T-helper 2 cell treated with Interferon-gamma antibody and Interleukin-4, amounts not matched to agents 5 μg/mL and 100 μg/mL, for 36 hours (primary cell): ENCODE measurements at places on chromosomes 13 and 19.

DNA sequence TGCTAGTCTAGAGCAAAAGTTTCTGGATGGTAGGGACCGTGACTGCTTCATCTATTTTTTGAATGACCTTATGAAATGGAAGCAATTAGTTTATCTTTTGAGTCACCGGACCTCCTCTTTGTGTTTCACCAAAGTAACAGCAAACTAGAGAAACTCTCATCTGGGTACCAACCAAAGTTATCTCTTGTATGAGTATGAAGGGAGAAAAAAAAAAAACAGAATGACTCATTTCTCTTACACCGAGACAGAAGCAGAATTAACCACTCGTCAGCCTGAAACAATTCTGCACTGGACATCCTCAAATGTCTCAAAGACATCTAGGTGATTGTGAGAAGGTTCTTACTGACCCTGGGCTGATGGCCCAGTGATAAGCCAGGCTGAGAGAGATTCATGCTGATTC, 18.3 kb downstream of the ZNF100 start:
- no peak for DNase-seq

DNA sequence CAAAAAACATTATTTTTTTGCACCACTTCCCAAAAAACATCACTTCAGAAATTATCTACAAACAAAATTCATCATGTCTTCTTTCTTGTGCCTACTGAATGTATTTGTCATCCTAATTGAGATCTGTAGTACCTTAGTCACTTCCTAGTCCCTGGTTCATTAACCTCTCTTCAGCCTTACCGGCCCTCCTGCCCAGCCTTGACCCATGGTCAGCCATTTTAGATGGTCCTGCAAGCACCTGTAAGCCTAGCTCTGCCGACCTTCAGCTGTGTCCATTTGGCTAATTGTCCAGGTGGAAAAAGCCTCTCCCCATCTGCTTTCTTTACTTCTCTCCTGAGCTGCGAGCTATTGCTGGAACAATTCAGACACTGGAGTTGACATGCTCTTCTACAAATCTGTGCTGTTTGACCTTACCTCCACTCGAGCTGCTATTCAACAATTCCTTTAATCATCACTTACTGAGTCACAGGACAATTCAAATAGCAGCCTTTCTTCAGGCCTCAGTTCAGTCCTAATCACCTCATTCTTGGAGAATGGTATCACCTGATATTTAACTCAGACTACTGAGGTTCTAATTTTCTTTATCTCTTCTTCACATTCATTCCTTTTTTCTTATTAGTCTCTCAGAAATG, 882.5 kb downstream of the PCDH9 start:
- DNase-seq = no peak

DNA sequence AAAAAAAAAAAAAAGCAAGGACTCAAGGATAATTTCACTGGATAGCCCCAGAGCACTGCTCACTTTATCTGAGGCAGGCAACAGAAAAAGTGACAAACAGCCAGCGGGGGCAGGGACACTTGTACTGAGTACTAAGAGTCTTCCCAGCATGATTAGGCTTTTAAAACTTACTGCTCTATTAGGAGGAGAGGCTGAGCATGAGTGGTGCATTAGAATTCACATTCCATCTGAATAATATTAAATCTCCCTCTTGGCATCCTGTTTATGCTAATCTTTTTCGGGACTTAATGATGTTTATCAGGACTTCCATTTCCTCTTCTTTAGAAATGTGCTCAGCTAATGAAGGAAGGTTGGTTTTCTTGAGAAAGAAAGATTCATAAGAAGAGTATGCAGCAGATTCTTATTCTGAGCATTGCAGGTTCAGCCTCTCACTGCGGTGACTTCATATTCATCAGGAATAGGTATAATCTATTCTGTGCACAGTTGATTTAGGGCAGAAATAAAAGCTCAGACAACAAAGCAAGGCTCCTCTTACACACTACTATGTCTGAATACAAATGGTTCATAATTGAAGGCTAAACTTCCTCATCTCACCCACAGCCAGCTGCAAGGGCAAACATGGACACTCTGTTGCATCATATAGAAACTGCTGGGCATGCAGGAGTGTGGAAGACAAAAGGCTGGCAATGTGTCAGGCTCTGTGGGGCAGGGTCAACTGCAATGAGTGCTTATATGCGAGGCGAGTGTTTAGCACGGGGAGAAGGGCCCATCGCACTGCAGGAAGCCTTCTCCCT, 107.0 kb downstream of the KL start:
- DNase-seq = no peak

GRCh38 chr13:98792321-98792720, 39.8 kb upstream of the SLC15A1 start:
- no peak for DNase-seq

GRCh38 chr19:34220472-34221063, 33.8 kb upstream of the GARRE1 start:
- peak; percentile 44 for DNase-seq

DNA sequence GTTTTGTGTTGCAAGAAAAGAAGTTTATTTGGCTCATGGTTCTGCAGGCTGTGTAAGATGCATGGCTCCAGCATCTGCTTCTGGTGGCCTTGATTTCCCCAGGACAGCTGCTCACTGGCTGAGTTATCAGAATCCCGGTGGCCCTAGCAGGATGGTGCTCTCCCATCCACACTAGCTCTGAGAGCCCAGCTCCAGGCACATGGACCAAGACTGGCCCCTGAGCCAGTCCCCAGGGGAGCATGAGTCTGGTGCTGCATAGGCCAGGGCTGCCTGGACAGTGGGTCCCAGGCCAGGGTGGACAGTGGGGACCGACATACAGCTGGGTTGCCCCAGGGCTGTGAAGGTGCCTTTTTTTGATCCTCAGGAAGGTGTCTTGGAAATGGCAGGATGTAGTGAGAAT, 10.4 kb downstream of the ADGRE2 start:
- no peak for DNase-seq

GRCh38 chr19:29873024-29873800, 61.4 kb downstream of the CCNE1 start:
- DNase-seq = peak; percentile 55

GRCh38 chr13:65057986-65058385, 2172.2 kb downstream of the PCDH9 start:
- DNase-seq = no peak

DNA sequence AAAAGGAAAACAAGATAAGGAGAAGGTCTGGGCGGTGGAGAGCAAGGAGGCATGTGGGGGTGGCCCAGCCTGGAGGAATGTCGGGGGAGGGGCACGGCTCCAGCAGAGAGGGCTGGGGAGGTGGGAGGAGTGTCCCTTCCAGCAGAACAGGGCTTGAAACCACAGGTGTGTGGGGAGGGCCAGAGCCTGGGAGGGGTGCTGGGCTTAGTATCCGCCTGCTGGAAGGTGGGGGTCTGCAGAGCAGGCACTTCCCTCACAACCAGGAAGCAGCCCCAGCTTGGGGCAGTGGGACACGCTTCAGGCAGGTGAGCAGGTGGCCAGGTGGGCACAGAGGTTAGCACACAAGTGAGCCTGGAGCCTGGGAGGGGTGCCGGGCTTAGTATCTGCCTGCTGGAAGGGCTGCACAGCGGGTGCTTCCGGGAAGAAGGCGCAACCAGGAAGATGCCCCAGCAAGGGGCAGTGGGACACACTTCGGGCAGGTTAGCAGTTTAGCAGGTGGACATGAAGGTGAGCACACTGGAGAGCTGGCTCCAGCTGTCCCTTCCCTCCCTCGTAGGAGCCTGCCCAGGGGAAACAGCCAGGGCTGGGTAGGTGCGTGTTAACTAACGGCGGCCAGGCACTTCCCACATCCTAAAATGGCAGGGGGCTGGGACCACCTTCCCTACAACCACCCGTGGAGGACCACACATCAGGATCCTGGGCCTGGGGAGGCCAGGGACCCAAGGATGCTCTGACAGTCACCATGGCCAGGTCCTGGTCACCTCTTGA, 3.0 kb downstream of the GAS6 start:
- no peak for DNase-seq

DNA sequence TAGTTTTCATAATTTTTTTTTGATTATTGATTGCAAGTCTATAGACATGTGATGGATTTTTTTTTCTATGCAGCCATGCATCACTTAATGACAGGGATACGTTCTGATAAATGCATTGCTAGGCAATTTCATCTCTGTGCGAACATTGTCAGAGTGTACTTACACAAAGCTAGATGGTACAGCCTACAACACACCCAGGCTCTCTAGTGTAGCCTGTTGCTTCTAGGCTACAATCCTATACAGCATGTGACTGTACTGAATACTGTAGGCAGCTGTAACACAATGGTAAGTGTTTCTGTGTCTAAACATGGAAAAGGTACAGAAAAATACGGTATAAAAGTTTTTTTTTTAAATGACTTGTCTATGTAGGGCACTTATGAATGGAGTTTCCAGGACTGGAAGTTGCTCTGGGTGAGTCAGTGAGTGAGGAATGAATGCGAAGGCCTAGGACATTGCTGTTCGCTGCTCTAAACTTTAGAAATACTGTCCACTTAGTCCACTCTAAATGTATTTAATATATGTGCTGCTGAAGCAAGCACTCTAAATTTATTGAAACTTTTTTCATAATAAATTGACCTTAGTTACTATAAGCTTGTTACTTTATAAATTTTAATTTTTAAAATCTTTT, 20.3 kb downstream of the SPATA13 start:
- DNase-seq = no peak

DNA sequence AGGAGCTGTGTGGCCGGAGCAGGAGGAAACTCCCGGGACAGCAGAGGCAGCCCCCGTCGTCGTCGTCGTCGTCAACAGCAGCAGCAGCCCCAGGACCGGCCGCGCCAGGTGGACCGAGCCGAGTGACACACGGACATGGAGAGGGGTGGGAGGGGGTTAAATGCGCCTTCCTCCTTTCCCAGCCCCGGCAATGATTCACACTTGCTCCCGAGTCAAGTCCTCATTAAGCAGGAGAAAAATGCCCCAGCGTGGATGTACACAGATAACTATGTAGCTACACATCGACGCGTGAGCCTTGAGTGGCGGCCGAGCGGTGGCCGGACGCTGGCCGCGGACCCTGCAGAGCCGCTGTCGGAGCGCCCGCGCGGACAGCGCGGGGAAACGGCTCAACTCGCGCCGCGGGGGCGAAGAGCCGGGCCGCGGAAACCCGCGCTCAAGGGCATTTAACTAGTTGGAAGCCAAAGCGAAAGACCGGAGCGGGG, 645 bp downstream of the UBL3 start:
- peak; percentile 38 for DNase-seq

- DNase-seq = peak; percentile 30
Observed at GRCh38 chr13:27533155-27533643, 82.8 kb upstream of the MTIF3 start.

DNA sequence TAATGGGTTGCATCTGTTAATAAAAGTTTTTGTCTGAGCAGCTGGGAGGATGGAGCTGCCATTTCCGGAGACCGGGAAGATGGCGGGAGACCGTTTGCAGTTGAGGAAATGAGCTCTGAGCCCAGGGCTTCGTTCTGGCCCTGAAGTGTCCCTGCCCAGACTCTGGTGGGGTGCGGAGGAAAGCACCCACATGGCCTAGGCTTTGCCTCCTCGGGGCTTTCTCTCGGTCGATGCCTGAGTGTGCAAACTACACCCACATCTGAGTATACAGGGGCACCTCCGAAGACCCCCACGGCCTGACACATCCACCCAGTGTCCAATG, 15.6 kb upstream of the NANOS3 start:
- DNase-seq = no peak

GRCh38 chr13:97261254-97262005, 39.3 kb downstream of the MBNL2 start:
- DNase-seq = peak; percentile 34

DNA sequence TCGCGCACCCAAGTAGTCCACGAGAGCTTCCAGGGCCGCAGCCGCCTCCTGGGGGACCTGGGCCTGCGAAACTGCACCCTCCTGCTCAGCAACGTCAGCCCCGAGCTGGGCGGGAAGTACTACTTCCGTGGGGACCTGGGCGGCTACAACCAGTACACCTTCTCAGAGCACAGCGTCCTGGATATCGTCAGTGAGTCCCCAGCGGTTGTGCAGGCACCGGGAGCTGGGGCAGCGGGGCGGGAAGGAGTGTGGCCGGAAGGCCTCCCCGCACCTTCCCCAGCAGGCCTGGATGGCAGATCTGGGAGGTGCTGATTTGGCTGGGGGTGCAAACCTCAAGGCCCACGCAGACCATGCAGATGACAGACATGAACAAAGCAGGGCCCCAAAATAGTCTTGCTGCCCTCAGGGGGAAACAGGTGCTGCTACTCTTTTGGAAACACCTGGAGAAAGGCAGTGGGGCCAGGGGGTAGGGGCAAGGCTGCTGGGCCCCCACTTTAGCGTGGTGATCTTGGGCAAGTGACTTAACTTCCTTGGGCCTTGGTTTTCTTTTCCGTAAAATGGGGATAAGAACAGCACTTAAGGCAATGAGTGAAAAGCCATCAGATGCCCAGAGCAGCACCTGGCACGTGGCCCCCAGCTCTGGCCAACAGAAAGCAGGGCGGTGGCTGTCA, 4.0 kb downstream of the MAG start:
- peak; percentile 8 for DNase-seq

GRCh38 chr13:74000876-74001275, 133.3 kb downstream of the KLF12 start:
- DNase-seq = no peak

GRCh38 chr13:44974056-44974793, 15.0 kb downstream of the NUFIP1 start:
- no peak for DNase-seq

GRCh38 chr13:43221611-43222010, 198.2 kb downstream of the DNAJC15 start:
- DNase-seq = no peak

DNA sequence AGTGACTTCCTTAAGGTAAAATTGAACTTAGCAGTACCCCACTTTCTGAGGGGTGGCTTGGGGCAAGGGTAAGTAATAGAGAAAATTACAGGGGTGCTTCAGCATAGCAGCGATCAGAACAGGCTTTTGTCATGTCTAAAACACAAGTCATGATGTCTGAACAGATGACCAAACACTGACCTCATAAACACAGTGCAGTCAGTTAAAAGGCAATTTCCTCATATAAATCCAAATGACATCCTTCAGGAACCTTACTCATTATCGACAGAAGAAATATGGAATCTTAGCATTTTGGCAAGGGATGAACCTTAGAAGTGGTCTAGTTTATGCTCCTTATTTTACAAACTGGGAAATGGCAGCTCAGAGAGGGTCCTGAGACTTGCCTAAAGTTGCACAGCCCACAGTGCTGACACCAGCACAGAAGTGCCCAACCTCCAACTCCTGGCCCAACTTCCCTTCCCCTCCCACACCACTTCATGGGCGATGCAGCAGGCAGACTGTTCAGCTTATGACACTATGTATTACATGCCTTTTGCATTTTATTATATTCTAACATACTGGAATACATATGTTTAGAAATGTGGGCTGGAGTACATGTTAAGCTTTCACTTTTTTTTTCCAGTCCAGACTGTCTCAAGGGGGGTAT, 3.6 kb downstream of the GJA3 start:
- no peak for DNase-seq

DNA sequence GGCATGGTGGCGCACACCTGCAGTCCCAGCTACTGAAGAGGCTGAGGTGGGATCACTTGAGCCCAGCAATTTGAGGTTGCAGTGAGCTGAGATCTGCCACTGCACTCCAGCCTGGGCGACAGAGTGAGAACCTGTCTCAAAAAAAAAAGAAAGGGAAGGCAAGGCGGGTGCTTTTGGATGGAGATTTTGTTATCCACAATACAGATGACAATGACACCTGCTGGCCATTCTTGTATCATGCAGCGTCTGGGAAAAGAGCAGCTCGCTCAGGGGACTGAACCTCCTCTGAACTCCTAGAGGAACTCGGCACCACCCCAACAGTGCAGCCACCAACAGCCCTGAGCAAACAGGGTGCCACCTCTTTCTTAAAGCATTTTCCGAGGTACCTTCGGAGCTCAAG, 22.8 kb downstream of the HAUS8 start:
- DNase-seq = no peak
